Stimulated activated naive CD4-positive, alpha-beta T cell (primary cell): ENCODE measurements at places on chromosomes 3 and 15.

DNA sequence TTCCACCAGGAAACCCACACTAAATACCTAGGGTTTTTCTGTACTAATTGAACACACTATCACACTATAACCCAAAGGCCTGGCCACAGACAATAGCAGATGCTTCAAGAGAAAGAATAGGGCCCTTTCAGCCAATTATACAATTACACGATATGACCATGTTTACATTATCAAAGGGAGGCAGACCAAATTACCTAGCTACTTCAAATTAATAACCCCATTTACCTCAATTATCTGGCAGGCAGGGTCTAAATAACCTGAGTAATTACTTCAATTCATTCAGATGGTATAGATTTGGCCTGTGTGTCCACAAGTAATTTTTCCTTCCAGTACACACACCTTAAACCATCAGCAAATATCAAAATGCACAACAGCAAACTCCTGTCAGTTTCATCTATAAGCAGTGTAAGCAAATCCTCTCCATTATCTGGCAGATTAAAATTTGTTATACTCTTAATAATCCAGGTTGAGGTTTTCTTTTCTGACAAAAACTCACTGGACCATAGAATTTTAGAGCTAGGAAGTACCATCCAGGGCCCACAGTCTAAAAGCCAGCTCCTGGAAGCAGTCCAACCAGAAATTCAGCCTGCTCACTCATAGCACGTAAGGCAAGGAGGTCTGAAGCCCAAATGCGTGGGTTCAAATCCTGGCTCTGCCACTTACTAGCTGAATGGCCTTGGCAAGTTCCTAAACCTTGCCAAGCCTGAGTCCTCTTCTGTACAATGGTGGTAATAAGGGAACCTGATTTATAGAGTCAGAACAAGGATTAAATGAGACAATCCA is 51.8 kb downstream of the RFTN1 start:
- DNase-seq: no peak

- DNase-seq: no peak
Measured at GRCh38 chr15:78995921-78996893, 51.4 kb upstream of the CTSH start.

- DNase-seq: no peak
Measured at GRCh38 chr15:46331546-46331945, 696.7 kb downstream of the SQOR start.

DNA sequence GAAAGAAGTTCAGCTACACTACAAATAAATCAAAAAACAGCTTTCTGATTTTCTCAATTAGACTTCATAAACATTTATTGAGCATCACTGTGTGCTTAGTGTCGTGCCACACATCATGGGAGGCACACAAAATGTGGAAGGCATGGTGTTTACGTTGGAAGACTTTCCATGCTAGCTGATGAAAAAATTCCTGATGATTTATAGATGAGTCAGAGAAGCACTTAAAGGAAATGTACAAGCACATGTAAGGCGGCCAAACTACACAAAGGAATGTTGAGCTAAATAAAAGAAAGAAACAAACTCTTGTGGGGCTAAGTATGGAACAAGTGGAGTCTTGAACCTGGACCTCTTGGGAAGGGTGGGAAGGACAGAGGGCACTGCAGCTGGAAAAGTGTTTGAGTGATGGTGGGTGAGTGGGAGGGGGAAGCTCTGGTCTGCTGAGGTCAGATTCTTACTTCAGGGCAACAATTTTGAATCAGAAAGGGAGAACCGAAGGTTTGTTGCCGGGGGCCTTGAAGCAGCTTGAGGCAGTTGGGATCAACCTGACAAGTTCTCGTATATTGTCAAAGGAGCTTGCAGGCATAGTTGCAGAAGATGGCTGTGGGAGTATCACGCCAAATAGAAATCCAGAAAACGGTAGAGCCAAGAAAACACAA is 66.9 kb downstream of the FOXB1 start:
- DNase-seq: no peak

- DNase-seq: no peak
Measured at GRCh38 chr3:23748398-23749110, 57.2 kb upstream of the UBE2E1 start.

GRCh38 chr3:101631098-101631796 is 45.7 kb downstream of the ZBTB11 start:
- DNase-seq: no peak

DNA sequence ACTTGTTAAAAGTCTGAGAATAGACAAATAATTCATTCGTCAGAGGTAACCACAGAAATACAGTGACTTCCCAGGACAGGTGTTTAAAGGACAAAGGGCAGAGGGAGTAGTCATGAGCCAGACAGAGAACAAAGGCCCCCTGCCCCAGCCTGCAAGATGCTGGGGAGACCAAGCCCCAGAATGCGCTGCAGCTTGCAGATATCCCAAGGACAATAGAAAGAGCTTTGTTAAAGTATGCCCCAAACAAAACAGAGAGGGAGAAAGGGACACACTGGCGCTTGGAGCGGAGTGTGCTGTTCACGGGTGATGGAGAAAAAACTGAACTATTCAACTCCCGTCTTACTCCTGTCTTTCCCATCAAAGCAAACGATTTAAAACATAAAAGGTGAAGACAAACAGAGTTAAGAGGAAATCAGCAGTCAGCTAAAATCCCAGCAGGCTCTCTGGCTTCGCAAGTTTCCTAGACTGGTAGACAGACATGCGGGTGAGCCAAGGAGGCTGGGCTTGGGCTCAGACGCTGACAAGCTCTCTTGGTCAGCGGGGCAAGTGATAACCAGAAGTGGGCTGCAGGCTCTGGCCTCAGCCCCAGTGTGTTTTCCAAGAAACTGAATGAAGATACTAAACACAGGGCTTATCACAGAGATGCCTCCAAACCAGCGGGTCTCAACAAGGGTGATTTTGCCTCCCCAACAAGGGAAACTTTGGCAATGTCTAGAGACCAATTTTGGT is 130.1 kb downstream of the UACA start:
- DNase-seq: no peak

- DNase-seq: no peak
Measured at GRCh38 chr15:25244731-25245585, 193.9 kb downstream of the UBE3A start.

GRCh38 chr3:162641317-162641716 is 1144.7 kb downstream of the OTOL1 start:
- DNase-seq: no peak

DNA sequence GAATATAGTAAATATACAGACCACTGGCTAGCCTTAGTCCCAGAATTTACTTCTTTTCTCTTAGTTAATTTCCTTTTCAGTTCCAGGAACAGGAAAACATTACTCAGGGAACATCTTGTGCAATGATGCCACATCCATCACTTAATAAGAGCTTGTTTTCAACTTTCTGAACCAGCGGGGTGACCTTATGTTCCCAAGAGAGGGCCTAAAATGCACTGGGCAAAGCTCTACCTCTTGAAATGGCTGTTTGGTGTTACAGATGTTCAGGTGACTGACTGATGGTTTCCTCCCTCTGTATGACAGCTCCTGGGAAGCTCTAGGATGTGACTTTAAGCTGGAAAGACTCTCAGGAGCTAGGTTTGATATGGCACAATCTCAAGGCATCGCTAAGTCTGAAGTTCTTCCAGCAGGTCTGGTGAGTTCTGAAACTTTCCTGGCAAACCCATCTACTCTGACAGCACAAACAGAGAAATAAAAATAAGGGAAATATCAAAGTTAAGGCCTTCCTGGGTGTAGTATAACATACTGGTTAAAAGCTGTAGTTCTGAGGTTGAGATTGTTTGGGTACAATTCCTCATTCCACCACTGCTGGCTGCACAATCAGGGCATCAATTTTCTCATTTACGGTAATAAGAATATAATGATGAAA is 98.6 kb downstream of the ZIC1 start:
- no peak for DNase-seq

- peak; percentile 7 for DNase-seq
Measured at GRCh38 chr3:132352556-132353143, 35.4 kb downstream of the ACP3 start.

GRCh38 chr15:48946840-48947187 is 16.9 kb downstream of the SHC4 start:
- no peak for DNase-seq

DNA sequence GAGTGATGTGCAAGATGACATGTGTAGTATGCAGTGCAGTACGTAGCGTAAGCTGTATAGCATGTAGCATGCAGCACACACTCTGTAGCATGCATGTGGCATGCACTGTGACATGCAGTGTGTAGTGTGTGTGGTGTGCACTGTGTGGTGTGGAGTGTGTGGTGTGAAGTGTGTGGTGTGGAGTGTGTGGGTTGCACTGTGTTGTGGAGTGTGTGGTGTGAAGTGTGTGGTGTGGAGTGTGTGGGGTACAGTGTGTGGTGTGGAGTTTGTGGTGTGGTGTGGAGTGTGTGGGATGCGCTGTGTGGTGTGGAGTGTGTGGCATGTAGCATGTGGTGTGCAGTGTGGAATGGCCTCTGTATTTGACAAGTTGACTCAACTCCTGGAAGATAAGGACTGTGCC is 39.2 kb downstream of the ROPN1B start:
- DNase-seq: no peak

DNA sequence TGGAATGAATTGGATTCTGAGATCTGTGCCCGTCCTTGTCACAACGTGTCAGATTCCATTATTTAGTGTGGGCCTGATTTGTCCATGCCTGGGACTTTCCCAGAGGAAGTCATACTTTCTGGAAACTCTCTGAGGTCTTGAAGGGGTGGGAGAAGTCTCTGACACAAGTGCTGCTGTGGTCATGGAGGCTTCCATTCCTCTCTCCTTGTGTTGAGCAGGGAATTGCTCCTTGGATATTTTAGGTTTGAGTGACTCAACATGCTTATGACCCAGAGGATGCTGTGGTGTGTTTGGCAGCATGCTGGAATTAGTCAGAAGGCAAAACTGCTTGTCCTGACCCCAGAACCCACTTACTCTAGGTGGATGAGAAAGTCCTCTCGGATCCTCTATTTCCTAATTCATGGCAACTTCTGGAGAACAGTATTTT is 132.1 kb downstream of the LPP start:
- no peak for DNase-seq

GRCh38 chr3:28940994-28941393 is 339.9 kb upstream of the RBMS3 start:
- no peak for DNase-seq

DNA sequence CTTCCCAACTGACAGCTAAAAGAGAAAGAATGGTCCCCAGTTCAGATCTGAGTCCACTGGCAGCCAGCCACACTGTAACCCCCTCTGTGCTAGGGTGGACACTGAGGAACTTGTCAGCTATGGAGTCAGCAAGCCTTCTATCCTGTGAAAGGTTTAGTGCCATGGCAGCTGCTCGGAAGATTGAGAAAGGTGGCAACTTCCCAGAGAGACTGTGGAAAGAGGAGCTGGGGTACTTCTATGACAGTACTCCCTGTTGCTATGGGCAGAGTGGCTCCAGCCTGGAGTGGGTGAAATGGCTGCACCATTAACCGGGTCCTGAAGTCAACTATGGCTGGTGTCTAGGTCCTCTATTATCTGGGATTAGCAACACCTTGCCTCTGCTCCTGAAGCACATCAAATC is 447.2 kb downstream of the EPHB1 start:
- no peak for DNase-seq

DNA sequence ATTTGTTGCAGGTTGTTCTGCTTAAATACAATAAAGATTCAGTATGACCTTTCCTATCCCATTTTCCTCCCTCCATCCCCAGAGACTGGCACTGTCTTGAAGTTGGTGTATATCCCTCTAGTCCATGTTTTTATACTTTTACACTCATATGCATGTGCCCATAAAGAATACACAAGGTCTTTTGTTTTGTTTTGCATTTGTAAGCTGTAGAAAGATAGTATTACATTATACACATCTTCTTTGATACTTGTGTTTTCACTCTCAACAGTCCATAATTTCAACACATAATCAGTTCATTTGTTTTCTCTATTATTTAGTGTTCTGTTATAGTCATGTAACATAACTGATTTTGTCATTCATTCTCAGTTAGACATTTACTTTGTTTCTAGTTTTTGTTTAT is 88.7 kb upstream of the AADACL2 start:
- DNase-seq: no peak

GRCh38 chr15:68997930-68998777 is 16.3 kb upstream of the NOX5 start:
- no peak for DNase-seq

GRCh38 chr3:3346556-3346955 is 167.1 kb upstream of the CRBN start:
- no peak for DNase-seq

- no peak for DNase-seq
Measured at GRCh38 chr3:152436707-152437590, 168.2 kb downstream of the MBNL1 start.

- DNase-seq: no peak
Measured at GRCh38 chr3:127908202-127908601, 6.8 kb upstream of the KBTBD12 start.

GRCh38 chr15:60605879-60606307 is 127.0 kb upstream of the ICE2 start:
- no peak for DNase-seq

DNA sequence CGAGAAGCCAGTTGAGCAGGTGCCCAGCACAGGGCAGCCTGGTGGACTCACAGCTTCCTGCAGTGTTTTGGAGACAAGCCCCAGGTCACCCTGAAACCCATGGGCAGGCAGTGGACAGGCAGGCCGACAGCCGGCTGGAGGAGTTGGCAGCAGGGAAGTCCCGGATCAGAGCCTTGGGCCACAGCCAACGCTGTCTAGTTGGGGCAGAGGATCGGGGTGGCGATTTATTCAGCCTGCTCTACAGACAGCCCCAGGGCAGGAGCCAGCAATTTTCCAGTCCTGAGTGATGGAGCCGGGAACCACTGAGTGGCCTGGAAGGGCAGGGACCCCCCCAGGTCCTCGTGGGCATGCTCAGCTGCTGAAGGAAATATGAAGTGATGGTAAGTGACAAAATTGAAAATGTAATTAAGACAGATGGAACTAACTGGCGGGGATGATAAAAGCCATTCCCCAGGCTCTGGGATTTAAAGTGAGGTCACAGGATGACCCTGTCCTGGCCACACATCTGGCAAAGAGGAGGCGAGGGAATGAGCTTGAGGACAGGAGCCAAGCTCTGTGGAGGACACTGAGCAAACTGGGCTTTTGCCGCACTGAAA is 34.4 kb upstream of the TBC1D21 start:
- no peak for DNase-seq

DNA sequence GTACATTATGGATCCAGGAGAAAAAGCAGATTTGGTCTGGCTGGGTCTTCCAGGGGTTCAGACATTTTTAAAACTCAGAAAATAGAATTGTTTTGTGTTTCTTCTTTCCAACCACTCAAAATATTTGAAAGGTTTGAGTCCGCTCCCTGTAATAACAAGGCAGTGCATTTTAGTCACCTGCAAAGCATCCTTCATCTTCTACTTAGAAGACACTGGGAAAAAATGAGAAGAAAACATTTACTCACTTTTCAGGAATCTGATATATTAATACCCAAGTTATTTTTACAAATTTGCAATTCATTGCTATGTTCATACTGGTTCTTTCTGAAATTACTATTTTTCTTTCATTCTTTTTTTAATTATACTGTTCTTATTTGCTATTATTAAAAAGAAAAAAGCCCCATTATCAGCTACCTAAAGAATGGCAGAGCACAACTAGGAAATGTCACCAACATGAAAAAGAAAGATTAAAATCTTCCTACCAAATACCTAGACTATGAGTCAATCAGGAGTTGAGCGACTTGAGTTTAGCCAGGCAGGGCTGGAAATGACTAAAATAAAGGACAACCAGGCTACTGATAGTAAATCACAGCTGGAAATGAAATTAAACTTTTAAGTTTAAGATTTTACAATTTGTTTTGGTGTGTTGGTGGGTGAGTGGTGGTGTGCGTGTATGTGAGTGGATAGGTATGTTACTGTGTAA is 280.3 kb upstream of the THBS1 start:
- DNase-seq: no peak
